ENCODE measurements at places on chromosomes 16 and 17.

GRCh38 chr17:2517539-2517938 lies 5.9 kb upstream of the METTL16 start:
- no peak for DNase-seq

- no peak for DNase-seq
Measured at GRCh38 chr16:68003031-68003430, 3.7 kb upstream of the DPEP2 start.

DNA sequence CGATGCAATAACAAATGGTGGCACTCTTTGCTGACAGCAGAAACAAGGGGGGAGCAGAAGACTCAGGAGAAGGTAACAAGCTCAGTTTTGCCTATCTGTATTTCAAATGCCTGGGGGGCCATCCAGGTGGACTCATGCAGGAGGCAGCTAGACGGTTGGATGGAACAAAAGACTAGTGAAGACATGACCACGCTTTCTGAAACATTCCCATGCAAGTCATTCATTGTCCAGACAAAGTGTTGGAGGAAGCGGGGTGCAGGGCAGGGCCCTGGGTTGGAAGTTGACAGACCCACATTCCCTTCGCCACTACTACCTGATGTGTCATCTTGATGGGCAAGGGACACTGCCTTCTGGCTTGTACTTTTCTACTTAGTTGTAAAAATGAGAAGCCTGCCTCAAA lies 29.8 kb upstream of the CRYBA1 start:
- DNase-seq: no peak

- no peak for DNase-seq
Measured at GRCh38 chr17:6483507-6483906, 39.3 kb downstream of the PIMREG start.

GRCh38 chr17:861364-861763 lies 79.2 kb downstream of the MRM3 start:
- no peak for DNase-seq

- DNase-seq: no peak
Measured at GRCh38 chr16:86353148-86353547, 157.2 kb upstream of the FOXF1 start.

All from T follicular helper cell (primary cell).